HTR-8/SVneo (cell line): ENCODE measurements at places on chromosomes 12 and 14.
A peak's percentile ranks its signal among the peaks of the same experiment; 100 is the strongest.

DNA sequence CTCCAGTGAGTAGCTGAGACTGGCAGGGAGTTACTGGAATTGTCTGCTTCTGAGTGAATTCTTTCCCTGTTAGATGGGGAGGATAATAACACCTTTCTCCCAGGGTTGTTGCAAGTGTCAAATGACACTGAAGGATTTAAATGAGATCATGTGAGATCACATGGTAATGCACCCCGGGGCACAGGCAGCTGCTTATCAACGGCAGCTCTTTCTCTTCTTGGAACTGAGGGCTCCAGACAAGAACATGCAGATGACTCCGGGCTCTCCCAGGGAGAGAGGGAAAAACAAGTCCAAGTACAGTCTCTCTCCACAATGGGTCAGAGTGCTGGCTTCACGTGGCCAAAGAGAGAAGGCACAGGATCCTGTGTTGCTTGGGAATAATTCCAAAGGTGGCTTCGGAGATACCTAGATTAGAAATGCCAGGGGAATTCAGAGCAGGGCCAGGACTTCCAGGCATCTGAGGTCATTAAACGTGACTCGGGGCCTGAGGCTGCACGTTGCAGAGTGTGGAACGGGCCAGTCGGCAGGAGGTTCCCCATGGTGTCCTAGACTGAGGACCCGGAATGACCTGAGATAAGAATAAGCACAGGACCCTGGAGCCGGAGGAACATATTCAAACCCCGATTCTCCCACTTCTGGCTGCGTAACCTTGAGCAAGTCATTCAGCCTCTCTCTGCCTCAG lies 109.2 kb downstream of the PRMT8 start:
- DNase-seq: no peak

DNA sequence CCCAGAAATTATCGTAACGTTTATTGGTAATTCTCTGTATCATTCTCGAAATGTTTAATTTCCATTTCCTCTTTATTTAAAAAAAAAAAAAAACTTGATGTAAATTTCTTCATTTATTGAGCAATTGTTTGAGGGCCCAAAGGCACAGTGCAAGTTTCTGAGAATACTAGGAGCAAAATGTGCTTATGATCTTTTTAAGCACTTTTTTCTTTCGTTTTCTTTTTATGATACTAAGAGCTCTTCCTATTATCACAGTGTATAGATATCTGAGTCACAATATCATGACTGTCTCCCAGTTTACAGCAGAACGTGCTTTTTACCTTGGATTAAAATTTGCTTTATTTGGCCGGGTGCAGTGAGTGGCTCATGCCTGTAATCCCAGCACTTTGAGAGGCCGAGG lies 5.6 kb downstream of the ATP2A2 start:
- DNase-seq: no peak

DNA sequence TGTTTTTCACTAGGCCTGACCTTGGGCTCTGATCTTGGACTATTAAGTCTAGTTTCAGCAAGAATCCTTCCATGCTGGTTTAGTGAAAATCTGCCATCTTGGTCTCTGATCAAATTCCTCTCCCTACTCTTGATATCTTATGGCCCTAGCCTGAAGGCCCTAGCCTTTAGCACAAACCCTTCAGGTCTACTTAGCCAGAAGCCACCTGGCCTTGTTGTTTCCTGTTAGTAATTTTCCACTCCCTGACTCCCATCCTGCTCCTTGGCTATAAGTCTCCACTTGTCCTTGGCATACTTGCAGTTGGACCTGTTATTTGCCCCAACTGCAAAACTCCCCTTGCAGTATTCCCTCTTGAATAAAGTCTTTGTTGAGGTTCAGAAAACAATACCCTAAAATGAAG lies 241.4 kb downstream of the ADAMTS20 start:
- DNase-seq: no peak

- DNase-seq: no peak
Measured at GRCh38 chr12:88778064-88778463, 197.8 kb upstream of the KITLG start.

DNA sequence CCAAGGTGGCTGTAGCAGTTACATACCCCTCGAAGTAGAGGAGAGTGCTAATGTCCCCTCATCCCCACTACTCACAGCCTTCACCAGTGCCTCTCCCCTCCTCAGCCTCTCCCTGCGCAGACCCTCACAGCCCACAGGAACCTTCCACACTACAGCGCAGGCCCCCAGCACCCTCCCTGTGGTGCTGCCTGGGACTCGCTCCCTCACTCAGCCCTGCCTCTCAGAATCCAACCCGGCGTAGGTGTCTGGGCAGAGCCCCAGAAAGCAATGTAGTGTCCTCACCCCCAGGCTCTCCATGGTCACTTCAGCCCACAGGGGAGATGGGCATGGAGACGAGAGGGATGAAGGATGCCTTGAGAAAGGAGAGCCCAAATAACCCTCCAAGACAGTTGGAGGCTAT lies 10.9 kb upstream of the ZNF740 start:
- no peak for DNase-seq

DNA sequence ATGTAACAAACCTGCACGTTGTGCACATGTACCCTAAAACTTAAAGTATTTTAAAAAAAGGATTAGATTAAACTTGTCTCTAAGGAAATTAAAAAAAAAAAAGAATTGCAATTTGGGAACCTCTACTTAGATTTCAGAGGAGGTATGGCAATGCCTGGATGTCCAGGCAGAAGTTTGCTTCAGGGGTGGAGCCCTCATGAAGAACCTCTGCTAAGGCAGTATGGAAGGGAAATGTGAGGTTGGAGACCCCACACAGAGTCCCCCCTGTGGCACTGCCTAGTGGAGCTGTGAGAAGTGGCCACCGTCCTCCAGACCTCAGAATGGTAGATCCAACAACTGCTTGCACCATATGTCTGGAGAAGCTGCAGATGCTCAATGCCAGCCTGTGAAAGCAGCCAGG lies 279.6 kb upstream of the CCDC196 start:
- DNase-seq: no peak

- no peak for DNase-seq
Measured at GRCh38 chr12:6368906-6369525, 6.3 kb downstream of the SCNN1A start.

GRCh38 chr14:78951602-78952001 lies 781.4 kb downstream of the NRXN3 start:
- DNase-seq: no peak

DNA sequence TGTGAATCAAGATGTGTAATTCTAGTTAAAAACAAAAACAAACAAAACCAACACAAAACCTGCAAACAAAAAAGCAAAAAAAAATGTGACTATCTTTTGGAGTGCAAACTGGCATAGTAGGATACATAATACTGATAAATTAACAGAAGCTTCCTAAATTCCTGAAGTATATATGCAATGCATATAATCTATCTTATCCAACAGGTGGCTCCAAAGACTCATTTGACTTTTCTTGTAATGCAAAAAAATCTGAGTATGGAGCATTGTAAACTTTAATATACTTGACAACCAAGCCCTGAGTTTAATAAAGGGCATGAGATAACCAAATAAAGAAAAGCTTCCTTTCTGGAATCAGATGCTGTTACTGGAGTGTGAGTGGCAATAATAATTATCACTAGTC lies 1003.6 kb downstream of the FSCB start:
- peak; percentile 1 for DNase-seq

DNA sequence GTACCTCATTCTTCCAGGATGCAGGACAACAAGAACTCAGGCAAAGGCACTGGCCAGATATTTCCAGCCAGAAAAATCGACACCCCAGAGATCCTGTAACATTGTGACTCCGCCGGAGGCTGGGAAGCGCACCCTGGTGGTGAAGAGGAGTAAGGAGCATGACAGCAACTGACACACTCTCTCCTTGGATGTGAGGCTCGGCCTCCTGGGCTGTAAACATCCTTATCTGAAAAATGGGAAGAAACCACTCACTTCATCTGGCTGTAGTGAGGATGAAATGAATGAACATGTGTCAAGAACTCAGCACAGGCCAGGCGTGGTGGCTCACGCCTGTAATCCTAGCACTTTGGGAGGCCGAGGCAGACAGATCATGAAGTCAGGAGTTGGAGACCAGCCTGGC lies 27.5 kb downstream of the TCHP start:
- peak; percentile 56 for DNase-seq

DNA sequence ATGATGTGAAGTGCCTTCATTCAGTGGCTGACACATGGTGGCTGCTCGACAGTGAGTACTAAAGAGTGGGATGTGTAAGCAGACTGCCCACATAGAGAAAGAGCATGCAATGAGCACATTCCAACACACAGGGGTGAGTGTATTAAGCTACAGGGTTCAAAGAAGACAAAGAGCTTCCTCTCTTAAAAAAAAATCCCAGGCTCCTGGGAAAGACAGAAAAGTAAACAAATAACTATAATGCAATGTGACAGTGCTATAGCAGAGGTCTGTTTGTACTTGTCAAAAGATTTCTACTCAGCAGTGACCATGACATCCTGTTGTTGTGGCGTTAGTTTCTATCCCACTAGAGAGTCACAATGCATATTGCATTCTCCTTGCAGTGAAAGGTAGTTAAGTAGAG lies 12.4 kb upstream of the PCNX1 start:
- no peak for DNase-seq

GRCh38 chr12:6090803-6091202 lies 33.7 kb downstream of the VWF start:
- no peak for DNase-seq
